ENCODE measurements at places on chromosomes 3 and 15. TPM values are rescaled to one million over a fixed set of nuclear protein-coding genes. Genes with fewer than 3 reads are reported as not detected.

DNA sequence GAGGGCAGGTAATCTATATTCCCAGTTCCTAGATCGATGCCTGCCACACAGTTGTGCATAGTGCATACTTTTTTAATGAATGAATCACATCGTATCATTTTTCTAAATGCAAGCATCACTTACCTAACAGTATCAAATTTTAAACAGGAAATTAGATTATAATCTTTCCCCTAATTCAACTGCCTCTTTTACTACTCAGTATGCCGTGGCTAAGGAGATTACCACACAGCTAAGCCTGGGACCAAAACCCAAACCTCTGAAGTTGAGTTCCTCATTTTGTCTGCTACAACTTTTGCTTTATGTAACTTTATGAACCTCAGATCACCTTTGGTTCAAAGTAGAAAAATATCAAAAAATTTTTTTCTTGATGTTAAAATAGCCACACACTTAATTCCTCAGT, 53.2 kb upstream of the FNDC3B start:
- no peak for DNase-seq
- H3K36me3 ChIP-seq = no peaks in the 10 kb centered on the region
- no peak overlapping the region for H3K4me3 ChIP-seq
- H3K4me1 ChIP-seq = peaks cover 34% of the 10 kb centered on the region
- no peak overlapping the region for H3K27ac ChIP-seq

- H3K27ac ChIP-seq = no peak overlapping the region
- DNase-seq = peak; percentile 56
- no peaks in the 10 kb centered on the region for H3K27me3 ChIP-seq
- H3K4me1 ChIP-seq = no peaks in the 10 kb centered on the region
Measured at GRCh38 chr15:61459785-61460707, 230.9 kb upstream of the RORA start.

GRCh38 chr3:55963601-55964000, 476.5 kb upstream of the WNT5A start:
- H3K27ac ChIP-seq = no peak overlapping the region
- H3K36me3 ChIP-seq = no peaks in the 10 kb centered on the region
- H3K4me1 ChIP-seq = no peaks in the 10 kb centered on the region
- H3K4me3 ChIP-seq = no peak overlapping the region
- no peaks in the 10 kb centered on the region for H3K27me3 ChIP-seq

DNA sequence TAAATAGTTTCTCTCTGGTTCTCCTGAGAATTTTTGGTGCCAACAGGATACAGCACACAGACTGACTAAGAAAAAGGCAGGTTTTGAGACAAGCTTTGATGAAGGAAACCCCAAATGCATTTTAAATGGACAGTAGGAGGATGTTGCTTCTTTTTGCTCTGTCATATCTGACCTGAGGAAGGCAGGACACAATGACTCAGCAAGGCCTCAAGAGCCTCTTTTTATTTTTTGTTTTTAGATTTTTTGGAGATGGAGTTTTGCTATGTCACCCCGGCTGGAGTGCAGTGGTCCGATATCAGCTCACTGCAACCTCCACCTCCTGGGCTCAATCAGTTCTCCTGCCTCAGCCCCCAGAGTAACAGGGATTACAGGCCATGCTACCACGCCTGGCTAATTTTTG, 16.9 kb upstream of the KNG1 start:
- no peak overlapping the region for H3K27ac ChIP-seq
- H3K4me1 ChIP-seq = no peaks in the 10 kb centered on the region
- no peaks in the 10 kb centered on the region for H3K36me3 ChIP-seq
- no peak overlapping the region for H3K4me3 ChIP-seq
- DNase-seq = no peak
- H3K27me3 ChIP-seq = no peaks in the 10 kb centered on the region

GRCh38 chr15:39784638-39785037, 2.0 kb upstream of the FSIP1 start:
- no peak for DNase-seq
- no peak overlapping the region for H3K4me3 ChIP-seq
- H3K36me3 ChIP-seq = no peaks in the 10 kb centered on the region
- H3K27me3 ChIP-seq = no peaks in the 10 kb centered on the region
- no peak overlapping the region for H3K27ac ChIP-seq

DNA sequence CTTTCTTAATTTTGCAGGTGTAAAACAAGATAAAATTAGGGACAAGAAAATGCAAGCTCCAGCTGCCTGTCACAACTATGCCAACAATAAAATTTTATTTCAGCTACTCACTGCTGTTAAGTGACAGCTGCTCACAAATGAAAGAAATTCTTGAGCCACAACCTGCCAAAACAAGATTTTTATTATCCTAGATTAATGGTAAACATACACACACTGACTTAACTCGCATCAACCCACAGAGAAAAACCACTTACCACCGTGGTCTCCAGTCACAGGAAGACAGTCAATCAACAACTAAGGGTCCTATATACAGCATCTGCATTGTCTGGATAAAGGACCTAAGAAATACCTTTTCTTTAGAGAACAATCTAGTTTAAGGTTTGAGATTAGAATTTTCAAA, 31.3 kb downstream of the EFL1 start:
- H3K27me3 ChIP-seq = no peaks in the 10 kb centered on the region
- H3K4me1 ChIP-seq = no peaks in the 10 kb centered on the region
- peaks cover 40% of the 10 kb centered on the region for H3K36me3 ChIP-seq
- H3K4me3 ChIP-seq = no peak overlapping the region
- DNase-seq = no peak

- no peak for DNase-seq
- peaks cover 3% of the 10 kb centered on the region for H3K4me1 ChIP-seq
- H3K4me3 ChIP-seq = no peak overlapping the region
- H3K27me3 ChIP-seq = peaks cover 29% of the 10 kb centered on the region
- H3K27ac ChIP-seq = no peak overlapping the region
Measured at GRCh38 chr3:44104668-44105321, 136.9 kb upstream of the TOPAZ1 start.

DNA sequence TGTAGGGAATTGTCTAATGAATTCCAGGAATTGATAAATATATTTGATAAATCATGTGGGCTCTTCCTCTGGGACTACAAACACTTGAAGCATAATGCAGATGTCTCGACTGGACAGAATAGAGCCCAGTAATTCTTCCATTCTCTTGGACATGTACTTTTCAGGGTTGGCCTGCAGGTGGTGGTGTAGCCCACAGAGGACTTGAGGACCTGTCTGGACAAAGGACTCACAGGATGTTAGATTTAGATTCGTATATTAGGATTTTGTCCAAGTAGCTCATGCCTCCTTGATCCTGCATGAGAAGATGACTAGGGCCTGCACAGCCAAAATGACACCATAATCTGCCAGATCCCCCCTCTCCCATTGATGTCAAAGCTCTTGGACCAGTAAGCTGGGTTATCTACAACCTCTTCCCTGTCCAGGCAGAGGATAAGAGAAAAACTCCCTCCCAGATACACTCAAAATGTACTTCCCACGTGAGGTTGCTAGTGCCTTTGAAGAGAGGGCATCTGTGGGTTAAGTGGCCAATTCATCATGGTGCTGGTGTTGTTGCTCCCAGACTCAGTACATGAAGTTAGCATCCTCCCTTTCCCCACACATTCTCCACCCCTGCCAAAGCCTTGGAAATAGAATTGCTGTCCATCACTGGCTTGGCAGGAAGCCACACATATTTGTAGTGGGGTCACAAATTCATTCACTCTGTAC, 88.6 kb upstream of the ZNF280D start:
- DNase-seq = peak; percentile 69
- H3K27me3 ChIP-seq = no peaks in the 10 kb centered on the region
- no peak overlapping the region for H3K27ac ChIP-seq
- H3K4me1 ChIP-seq = no peaks in the 10 kb centered on the region
- no peaks in the 10 kb centered on the region for H3K36me3 ChIP-seq

DNA sequence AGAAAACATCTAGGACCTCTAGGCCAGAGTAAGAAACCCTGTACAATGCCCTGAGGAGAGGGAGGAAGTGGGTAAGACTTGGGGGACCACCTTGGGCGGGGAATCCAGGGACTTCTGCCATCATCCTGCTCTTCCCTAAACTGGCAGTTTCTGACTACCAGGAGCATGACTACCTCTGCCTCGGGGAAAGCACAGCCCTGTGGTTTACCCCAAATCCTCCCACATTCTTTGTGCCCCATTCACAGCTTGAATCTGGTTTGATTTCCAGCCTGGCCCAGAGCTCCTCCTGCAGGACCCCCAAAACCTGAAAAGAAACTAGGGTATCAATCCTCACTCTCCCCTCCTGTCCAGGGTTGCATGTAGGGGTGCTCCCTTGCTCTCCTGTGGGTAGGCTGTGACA, 4.7 kb downstream of the C3orf18 start:
- H3K27ac ChIP-seq = no peak overlapping the region
- H3K4me3 ChIP-seq = no peak overlapping the region
- no peaks in the 10 kb centered on the region for H3K36me3 ChIP-seq
- no peaks in the 10 kb centered on the region for H3K27me3 ChIP-seq
- no peak for DNase-seq

DNA sequence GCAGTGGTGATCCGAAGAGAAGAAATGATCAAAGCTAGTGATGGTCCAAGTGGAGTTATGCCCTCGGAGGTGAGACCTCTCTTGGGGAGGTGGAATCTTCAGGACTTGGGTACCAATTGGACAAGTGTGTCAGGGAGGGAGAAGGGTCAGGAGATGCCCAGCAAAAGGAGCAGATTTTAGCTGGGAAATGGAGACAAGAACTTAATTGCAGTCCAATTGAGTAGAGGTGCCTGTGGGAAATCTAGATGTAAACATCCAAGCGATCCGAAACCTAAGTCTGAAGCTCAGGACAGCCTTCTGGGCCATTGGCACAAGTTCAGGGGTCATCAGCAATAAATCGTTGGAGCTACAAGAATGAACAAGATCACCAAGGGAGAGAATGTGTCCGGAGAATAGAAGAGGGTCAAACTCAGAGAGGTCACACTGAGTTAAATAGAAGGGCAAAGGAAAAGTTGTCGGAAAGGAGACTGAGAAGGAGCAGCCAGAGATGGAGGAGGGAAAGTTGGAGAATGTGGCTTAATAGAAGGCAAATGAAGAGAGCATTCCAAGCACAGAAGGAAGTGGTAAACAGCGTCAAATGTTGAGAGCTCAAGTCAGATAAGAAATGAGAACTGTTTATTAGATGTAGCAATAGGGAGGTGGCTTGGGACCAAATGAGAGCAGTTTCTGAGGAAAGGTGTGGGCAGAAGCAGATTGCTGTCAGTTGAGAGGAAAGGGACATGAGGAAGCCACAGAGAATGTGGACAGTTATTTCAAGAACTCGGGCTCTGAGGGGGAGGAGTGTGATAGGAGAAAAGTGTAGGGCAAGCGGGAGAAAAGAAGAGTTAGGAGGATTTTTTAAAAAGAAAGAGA, 64.2 kb upstream of the FNDC3B start:
- no peak overlapping the region for H3K4me3 ChIP-seq
- H3K27me3 ChIP-seq = no peaks in the 10 kb centered on the region
- H3K36me3 ChIP-seq = no peaks in the 10 kb centered on the region
- peak overlapping the region; percentile 82 for H3K27ac ChIP-seq
- peaks cover 69% of the 10 kb centered on the region for H3K4me1 ChIP-seq

Gene UTS2B
- 0.37 TPM for polyA plus RNA-seq

Gene COL6A5
- polyA plus RNA-seq = 3.1 TPM

DNA sequence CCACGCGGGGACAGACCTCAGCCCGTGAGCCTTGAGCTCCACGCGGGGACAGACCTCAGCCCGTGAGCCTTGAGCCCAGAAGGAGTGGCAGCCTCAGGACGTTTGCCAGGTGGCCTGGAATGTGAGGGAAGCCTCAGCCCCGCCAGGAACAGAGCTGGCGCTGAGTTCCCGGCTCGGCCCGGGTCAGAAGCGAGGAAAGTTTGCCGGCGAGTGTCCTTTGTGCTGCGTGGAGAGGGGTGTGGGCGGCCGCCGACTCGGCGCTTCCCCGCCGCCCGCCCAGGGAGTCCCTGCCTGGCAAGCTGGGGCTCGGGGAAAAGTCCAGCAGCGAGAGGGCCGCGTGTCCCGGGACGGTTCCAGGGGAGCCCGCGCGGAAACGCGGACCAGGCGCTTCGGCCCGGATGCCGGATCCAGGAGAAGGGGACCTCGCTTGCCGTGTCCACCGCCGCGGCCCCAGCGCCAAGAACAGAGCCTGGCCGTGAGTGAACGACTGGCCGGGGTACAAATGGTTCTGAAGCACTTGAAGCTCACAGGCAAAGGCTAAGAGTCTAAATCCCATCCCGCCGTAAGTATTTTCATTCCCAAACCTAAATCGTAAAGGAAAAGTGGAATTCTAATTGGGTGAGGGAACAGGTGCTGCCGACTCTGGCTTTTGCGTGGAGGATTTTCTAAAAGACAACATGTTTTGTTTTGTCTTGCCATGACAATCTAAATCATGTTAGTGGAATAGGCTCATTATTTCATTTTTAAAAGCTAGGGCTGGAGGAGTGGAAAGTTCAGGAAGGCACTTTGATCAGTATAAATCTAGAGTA, 1.7 kb downstream of the LRRN1 start:
- no peak overlapping the region for H3K27ac ChIP-seq
- no peaks in the 10 kb centered on the region for H3K36me3 ChIP-seq
- H3K27me3 ChIP-seq = peaks cover 48% of the 10 kb centered on the region
- peak; percentile 24 for DNase-seq
- peak overlapping the region; percentile 56 for H3K4me3 ChIP-seq
- H3K4me1 ChIP-seq = peaks cover 32% of the 10 kb centered on the region

GRCh38 chr15:78259232-78259631, 5.1 kb upstream of the DNAJA4 start:
- H3K36me3 ChIP-seq = no peaks in the 10 kb centered on the region
- H3K27me3 ChIP-seq = no peaks in the 10 kb centered on the region
- no peak for DNase-seq
- no peak overlapping the region for H3K4me3 ChIP-seq

DNA sequence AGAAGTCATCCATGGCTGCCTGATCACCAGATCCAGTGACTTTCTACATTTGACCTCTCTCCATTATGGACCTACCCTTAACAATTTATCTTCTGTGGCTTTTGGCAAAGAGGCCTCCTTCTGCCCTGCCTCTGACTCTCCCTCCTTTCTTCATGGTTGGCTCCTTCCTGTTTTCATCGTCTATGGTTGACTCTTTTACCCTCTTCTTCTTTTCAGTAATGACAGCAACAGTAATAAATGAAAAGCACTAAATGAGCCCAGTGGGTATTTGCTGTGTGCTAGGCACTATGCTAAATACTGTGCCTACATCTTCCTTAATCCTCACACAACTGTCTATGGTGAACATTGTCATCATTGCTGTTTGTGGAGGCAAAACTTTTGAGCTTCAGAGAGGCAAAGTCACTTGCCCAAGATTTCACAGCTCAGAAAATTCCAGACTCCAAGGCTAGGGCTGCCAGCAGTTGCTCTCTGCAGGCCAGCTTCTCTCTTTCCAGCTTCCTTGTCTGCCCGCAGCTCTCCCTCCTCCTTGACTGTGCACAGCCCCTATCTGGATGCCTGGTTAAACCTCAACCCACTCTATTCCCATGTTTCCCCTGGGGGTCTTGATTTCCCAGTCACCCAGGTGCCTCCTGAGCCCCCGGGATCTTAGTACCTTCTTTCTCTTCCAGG, 24.6 kb downstream of the ITPR1 start:
- no peaks in the 10 kb centered on the region for H3K27me3 ChIP-seq
- no peak overlapping the region for H3K4me3 ChIP-seq

Gene SCAANT1
- polyA plus RNA-seq = 2.7 TPM
